OCI-M1 (cell line): ENCODE measurements at places on chromosomes 2 and 18.

GRCh38 chr2:39546937-39547336 lies 109.9 kb upstream of the MAP4K3 start:
- no peak for DNase-seq

GRCh38 chr18:68841301-68841700 lies 43.4 kb downstream of the CCDC102B start:
- DNase-seq: peak; percentile 58

DNA sequence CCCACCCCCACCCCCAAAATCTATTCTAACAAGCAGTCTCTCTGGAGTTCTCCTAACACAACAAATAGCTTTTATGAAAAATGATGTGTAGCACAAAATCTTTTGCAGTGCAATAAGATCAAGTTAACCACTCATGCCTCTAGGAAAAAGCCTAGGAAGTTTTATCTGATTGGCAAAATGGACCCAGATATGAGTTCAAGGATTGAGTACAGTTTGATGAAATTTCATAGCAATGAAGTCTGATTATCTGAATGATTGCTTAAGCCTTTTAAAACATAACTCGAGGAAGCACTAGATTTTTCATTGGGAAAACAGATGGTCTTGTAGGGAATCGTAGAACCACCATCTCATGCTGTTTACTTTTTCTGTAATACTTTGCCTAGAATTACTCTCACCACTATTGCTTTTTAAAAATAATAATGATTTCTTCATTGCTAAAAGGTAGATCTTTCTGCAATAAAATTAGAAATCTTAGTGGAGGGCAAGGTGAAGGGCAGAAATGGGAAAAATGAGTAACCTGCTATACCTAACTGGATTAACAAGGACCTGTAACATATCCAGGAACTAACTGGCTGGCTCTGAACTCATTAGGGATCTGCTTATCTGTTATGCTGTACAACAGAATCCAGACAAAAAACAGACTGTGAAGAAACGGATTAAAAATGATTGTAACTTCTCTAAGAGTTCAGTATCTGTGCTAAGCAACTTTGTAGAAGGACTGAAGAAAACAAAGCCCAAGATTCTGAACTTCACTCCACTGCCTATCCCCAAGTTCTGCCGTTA lies 73.7 kb upstream of the ETAA1 start:
- peak; percentile 0 for DNase-seq

- DNase-seq: peak; percentile 76
Observed at GRCh38 chr2:195594919-195595694, 61.9 kb upstream of the SLC39A10 start.

DNA sequence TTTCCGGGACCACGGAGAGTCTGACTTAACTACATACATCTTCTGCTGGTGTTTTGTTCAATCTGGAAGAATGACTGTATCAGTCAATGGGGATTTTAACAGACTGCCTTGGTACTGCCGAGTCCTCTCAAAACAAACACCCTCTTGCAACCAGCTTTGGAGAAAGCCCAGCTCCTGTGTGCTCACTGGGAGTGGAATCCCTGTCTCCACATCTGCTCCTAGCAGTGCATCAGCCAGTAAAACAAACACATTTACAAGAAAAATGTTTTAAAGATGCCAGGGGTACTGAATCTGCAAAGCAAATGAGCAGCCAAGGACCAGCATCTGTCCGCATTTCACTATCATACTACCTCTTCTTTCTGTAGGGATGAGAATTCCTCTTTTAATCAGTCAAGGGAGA lies 23.1 kb downstream of the ICOS start:
- no peak for DNase-seq

DNA sequence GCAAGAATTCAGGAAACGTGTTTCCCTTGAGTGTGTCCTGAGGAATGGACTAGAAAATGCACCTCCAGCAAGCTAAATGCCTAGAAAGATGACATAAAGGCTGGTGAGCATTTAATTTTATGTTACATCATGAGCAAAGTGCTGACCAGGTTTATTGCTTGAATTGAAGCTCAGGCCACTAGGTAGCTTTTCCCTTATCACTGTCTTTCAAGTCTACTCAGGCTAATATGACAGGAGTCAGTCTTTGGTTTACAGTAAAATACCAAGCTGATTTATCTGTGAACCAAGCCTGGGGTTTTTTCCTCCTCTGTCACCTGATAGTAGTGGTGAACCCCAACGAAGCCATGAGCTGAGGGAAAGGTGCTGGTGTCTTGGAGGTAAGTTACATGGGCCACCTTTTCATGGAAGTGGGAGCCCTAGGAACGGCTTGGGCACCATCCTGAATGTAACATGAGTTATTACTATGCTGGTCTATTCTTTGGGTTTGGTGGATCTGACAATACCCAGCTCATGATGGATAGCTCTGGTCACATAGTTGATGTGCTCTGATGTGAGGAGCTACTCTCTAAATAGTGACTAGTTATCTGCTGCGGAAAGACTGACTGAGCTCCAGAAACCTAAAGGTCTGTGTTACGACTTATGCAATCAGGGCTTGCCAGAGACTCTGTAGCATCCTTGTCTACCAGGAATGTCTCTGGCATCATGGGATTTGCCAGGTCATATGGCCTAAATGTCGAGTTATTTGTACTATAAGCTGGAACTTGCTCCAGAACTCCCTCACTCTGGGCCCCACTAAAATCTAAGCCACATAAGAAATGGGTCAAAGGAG lies 39.8 kb downstream of the NUP35 start:
- no peak for DNase-seq

GRCh38 chr2:226837787-226838603 lies 2.1 kb downstream of the RHBDD1 start:
- DNase-seq: peak; percentile 84

DNA sequence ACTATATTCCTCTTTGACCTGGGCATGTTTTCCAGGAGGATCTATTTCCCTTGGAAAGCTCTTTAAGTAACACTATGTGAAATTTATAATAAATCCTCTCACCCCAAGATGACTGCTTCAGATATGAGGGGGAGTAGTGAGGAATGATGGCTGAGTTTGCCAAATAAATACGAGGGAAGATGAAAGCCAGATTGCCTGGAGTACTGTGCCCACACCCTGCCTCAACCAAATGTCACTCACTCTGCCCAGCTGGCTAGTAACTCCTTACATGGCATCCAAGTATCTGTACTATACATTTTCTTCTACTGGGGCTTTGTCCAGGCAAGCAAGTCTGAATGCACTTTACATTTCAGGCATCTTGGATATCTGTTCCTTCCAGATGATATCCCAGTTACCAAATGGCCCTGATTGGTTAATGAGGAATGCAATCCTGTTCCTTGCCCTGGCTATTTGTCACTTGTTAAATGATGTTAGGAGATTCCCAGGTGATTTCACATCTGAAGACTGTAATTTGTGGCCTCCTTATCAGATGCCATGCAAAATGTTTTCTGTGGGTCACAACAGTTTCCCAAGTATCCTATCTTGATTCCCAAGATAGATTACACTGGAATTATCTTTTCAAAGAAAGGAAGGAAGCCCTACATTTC lies 191.8 kb downstream of the IKZF2 start:
- no peak for DNase-seq

GRCh38 chr18:27491772-27492171 lies 306.7 kb upstream of the CHST9 start:
- no peak for DNase-seq

DNA sequence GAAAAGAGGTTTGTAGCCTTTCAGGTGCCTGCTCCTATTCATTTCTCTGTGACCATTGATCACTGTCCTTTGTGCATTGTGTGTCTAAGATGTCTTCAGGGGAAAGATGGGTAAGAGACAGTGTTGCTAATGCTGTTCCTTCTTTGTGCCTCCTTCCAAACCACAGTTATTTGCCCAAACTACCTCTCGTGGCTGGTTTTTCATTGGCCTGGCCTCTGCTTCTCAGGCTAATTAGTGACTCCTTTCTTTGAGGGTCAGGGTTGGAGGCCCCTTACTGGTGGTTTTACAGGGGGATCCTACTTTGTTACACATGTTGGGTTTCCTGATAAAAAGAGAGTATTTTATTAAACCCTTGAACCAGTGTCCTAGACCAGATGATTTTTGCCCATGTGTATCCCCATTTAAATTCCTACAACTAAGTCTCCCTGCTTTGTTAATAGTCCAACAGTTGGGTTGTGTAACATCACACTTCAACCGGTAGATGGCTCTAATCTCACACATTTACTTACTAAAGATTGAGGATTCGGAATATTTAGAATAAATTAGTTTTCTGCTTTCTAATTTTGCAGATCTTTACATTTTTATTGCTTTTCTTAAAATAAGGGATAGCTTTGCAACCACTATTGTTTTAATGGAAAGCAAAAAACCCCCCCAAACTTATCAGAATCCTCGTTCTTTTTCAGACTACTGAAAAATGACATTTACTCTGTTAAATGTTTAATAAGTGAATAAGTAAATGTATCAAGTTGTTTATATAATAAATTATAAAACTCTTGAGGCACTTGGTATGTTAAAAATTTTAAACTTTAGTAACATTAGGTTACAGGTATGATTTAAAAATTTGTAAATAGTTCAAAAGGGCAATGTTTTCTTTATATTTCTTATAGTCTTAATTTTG lies 2.4 kb downstream of the MARS2 start:
- peak; percentile 78 for DNase-seq

GRCh38 chr2:134657650-134658250 lies 61.0 kb downstream of the TMEM163 start:
- peak; percentile 29 for DNase-seq

- DNase-seq: no peak
Observed at GRCh38 chr18:21049306-21049705, 62.3 kb downstream of the ROCK1 start.

GRCh38 chr2:120526047-120526562 lies 180.2 kb downstream of the INHBB start:
- DNase-seq: no peak

- peak; percentile 74 for DNase-seq
Observed at GRCh38 chr2:182642328-182642727, 73.7 kb upstream of the DNAJC10 start.

- DNase-seq: no peak
Observed at GRCh38 chr2:201966691-201967438, 66.8 kb upstream of the FZD7 start.

DNA sequence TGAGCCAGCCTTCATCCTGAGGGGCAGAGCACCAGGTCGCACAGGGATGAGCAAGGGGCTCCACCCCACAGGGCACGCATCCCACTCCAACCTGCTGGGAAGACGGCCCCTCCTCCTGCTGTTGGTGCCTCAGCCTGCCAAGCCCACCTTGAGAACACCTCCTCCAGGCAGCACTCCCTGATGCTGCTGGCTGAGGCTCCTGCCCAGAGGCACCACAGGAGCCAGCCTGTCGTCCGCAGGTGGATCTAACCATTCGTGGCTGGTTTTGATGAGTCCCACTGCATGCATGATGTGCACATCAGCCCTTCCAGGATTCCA lies 58.4 kb downstream of the BIN1 start:
- no peak for DNase-seq

GRCh38 chr2:170047331-170048065 lies 130.4 kb upstream of the MYO3B start:
- no peak for DNase-seq

- DNase-seq: no peak
Observed at GRCh38 chr2:217277646-217278398, 418.0 kb upstream of the TNP1 start.

DNA sequence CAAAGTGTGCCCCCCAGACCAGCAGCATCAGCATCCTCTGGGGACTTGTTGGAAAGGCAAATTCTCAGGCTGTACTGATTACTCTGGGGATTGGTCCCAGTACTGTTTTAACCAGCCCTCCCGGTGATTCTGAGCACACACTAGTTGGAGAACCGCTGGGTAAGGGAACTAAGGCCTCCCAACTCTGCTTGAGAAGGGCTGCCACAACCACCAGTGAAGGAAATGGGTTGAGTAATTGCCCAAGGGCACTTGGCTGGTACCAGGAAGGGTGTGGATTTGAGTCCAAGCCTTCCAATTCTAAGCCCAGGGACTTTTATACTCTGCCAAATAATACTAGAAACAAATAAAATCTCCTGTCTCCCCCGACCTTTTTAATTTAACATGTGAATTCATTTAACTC lies 219.9 kb downstream of the SETBP1 start:
- no peak for DNase-seq

GRCh38 chr2:19786408-19787058 lies 115.2 kb downstream of the TTC32 start:
- peak; percentile 90 for DNase-seq

GRCh38 chr2:69545477-69545932 lies 98.0 kb downstream of the AAK1 start:
- no peak for DNase-seq

DNA sequence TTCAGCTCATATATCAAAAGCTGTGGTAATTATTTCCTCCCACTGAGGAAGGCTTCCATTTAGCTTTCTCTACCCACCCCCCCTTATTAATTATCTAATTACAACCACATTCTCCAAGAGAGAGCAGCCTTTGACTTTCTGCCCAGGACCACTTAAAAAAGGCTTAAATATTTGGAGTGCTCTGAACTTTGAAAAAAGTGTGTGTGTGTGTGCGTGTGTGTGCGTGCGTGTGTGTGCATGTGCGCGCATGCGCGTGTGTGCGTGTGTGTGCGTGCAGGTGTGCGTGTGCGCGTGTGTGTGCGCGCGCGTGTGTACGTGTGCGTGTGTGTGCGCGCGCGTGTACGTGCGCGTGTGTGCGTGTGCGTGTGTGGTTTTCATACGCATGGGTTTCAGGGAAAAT lies 57.8 kb downstream of the TWIST2 start:
- no peak for DNase-seq

DNA sequence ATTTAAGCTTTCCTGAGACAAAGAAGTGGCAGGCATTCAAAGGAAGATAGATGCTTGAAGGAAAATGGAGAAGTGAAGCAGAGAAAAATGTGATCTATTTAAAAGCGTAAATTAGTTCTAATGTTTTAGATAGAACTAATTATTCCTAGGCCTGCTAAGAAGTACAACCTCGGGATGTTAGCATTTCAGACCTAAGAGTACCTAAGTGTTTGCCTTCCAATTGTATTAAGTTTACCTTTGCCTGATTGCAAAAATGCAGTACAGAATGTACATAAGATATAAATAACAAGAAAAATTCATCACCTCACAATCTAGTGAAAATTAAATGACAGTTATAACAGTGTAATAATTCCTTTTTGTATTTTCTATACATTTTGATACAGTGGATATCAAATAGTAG lies 71.1 kb upstream of the HNMT start:
- no peak for DNase-seq

DNA sequence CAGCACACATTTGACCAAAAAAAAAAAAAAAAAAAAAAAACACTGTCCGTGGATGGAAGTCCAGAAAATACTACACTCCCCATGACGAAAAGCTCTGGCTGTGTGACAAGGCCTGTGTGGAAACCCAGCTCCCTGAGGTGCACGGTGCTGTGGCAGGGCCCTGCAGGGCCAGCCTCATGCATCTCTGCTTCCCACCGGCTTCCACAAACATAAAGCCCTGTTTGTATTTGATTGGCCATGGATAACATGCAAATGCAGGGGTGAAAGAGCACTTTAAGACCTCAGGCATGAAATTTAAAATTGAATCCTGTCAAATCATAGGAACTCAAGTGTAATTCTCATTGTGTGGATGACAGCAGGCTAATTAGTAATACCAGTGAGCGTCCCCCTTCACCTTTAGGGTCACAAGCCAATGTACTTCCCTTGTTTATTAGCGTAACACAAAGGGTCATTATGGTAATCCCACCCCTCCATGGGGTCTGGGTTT lies 757.2 kb downstream of the GALR1 start:
- DNase-seq: no peak

GRCh38 chr2:190179754-190180312 lies 117.3 kb upstream of the MSTN start:
- no peak for DNase-seq

GRCh38 chr2:71933467-71934319 lies 214.0 kb downstream of the CYP26B1 start:
- DNase-seq: no peak

GRCh38 chr2:204842661-204843485 lies 297.6 kb downstream of the PARD3B start:
- DNase-seq: peak; percentile 27

GRCh38 chr18:66795051-66795450 lies 191.2 kb upstream of the CDH19 start:
- no peak for DNase-seq
